ENCODE measurements at places on chromosomes 2 and 18.

- no peak for DNase-seq
Measured at GRCh38 chr18:74508366-74508765, 12.2 kb downstream of the CNDP2 start.

- DNase-seq, result no peak
Measured at GRCh38 chr2:227411320-227411989, 23.7 kb upstream of the SCYGR1 start.

- DNase-seq, result no peak
Measured at GRCh38 chr2:109195193-109196045, 66.4 kb downstream of the SH3RF3 start.

- DNase-seq, result no peak
Measured at GRCh38 chr2:181305301-181306123, 151.7 kb upstream of the ITGA4 start.

- DNase-seq, result no peak
Measured at GRCh38 chr2:64947885-64948284, 41.3 kb upstream of the SLC1A4 start.

- no peak for DNase-seq
Measured at GRCh38 chr2:601806-602455, 75.3 kb downstream of the TMEM18 start.
